Memory B cell (primary cell): ENCODE measurements at places on chromosomes 1 and 21.

DNA sequence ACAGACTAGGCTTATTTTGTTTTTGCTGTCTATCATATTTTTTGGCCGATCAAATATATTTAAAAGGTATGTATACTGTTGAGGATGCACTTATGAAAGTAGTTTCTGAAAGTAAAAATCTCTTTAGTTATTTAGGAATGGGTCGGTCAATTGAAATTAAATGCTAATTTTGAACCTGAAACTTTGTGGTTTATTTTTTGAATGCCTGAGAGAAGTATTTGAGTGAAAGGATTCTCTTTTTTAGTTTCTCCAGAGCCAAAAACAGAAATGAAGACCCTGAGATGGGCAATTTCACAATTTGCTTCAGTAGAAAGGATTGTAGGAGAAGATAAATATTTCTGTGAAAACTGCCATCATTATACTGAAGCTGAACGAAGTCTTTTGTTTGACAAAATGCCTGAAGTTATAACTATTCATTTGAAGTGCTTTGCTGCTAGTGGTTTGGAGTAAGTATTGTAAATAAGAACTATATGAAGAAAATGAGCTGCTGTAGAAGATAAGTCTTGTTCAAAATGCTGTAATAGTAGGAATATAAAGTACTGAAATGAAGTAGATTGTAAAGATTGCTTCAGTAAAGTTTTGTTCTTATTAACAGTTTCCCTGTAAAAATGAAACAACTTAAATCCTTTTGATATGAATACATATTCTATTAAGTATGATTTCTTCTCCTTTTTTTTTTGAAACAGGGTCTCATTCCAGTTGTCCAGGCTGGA, 11.5 kb downstream of the USP1 start:
- DNase-seq = no peak

DNA sequence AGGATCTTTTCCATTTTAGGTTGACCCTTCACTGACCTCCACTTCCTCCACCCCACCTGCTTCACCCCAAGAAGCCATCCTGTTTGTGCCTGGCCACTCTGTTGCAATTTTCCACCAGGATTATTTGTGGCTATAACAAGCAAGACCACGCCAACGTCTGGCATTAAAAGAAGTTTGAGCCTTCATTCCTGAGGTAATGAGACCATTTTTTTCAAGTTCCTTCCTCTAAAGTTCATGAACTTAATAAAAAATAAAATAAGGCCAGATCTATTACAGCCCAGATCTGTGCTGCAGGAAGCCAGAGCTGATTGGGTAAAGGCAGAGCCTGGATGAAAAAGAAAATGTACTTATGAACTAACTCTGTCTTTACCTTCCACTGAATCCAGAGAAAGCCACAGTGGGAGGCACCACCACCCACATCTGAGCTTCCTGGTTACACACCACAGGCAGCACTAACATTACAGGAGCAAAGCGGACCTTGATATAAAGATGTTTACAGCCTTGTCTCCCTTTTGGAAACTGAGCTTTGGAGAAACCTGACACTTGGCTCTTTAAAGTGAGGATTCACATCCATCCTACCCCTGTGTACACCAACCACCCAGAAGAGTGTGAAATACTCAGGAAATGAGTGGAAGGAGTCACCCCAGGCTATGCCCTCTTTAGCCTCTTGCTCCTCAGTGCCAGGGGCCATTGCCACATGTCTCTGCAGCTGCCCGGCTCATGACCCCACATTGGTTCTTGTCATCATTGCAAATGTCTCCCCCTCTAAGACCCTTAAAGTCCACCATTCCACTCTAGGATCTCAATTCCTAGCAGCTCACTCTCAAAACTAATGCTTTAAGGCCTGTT, 293.6 kb downstream of the PLPP3 start:
- no peak for DNase-seq

GRCh38 chr1:159853417-159854115, 8.9 kb downstream of the VSIG8 start:
- no peak for DNase-seq

DNA sequence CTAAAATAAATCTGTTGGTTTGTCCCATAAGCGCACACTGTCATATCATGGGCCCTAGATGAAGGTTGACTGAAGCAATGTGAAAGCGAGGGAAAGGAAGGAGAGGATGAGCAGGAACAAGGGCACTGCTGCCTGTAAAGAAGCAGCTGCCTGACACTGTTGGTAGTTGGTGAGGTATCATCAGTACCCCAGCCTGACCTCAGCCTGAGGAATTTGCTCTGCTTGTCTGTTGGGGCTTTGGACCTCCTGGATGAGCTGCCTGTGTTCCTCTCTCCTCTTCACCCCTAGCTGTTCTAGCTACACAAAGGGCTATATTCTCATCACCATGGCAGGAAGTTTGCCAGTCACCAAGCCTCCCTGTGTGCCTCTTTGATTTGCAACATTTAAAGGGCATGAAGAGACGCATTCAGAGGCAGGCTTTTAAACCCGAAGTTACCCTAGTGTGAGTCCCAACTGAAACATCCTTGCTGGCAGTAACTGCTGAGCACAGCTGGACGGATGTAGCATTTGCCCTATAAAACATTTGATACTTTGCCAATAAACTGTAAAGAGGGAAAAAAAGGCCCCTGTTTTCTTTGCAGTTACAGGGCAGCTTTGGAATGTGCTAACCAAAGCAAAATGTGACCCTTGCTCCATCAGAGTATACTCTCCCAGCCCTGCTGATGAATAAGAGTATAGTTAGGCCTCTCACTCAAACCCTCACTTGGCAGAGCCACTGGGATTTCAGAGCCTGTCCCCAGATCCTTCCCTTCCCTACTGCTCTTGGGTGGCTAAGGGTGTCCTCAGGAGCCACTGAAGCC, 22.2 kb upstream of the SPATA6 start:
- DNase-seq = no peak

- DNase-seq = no peak
These were observed 4.6 kb downstream of the ERG start for GRCh38 chr21:38493549-38494250.
